ENCODE measurements at places on chromosomes 6 and 20.
A peak's percentile ranks its signal among the peaks of the same experiment; 100 is the strongest.

DNA sequence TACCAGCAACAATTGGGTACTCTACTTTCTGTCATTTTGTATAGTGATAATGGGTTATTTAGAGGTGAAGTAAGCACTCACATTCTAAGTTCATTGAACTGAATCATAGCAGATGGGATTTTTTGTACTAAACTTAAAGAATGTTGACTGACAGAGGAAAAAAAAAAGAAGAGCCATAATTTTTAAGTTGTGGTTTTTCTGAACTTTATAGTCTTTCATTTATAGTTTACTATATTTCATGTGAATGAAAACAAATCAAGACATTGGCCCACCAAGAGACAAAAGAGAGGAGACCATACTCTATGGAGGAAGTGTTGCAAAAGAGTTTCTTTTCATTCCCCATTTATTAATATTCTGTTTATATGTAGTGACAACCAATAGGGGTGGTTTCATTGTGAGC, 685.7 kb downstream of the BCKDHB start:
- no peak for DNase-seq

GRCh38 chr20:5481872-5482271, 165.1 kb upstream of the PROKR2 start:
- no peak for DNase-seq

GRCh38 chr20:47421076-47421475, 64.6 kb upstream of the ZMYND8 start:
- DNase-seq: no peak

GRCh38 chr20:51711426-51711825, 56.8 kb downstream of the ATP9A start:
- DNase-seq: no peak

- no peak for DNase-seq
Measured at GRCh38 chr6:148288541-148288940, 54.1 kb upstream of the SASH1 start.

DNA sequence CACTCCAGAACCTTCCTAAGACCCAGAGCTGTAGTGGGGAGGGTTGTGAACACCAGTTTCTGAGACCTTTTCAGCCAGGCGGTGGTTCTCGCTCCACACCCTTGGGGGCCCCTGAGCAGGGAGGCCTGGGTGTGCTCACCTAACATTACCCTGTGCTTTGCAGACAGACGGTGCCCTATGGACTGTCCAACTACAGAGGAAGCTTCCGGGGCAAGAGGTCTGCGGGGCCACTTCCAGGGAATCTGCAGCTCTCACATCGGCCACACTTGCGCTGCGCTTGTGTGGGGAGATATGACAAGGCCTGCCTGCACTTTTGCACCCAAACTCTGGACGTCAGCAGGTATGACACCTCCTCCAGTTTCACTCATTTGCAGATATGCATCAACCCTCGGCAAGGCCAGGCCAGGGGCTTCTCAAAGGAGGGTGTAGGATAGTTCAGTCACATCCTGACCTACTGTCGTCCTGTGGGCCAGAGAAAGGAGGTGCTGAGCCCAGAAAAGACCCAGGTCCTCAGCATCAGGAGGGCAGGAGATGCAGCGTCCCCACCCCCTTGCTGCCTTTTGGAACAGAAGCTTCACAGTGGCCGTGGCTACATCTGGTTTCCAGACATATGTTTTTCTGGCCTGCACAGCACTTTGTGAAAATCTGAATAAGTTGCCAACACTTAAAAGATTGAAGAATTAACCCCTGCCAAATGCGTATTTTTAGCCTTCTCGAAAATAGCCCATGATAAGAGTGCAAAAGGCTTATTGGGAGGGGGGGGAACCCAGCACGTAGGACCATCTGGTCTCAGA, 20.6 kb downstream of the EDN3 start:
- no peak for DNase-seq

DNA sequence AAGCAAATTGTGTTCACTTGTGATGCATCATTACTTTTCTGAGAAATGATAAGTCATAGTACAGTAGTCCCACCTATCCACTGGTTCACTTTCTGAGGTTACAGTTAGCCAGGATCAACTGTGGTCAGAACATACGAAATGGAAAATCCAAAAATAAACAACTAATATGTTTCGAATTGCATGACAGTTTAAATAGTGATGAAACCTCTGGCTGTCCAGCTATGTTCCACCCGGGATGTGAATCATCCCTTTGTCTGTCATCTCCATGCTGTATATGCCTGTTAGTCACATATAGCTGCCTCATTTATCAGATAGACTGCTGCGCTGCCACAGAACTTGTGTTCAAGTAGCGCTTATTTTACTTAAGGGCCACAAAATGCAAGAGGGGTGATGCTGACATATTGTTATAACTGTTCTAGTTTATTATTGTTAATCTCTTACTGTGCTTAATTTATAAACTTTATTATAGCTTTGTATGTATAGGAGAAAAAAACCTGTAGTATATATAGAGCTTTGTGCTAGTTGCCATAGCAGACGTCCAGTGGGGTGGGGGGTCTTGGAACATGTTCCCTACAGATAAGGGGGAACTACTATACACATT, 29.2 kb downstream of the AFDN start:
- DNase-seq: no peak

DNA sequence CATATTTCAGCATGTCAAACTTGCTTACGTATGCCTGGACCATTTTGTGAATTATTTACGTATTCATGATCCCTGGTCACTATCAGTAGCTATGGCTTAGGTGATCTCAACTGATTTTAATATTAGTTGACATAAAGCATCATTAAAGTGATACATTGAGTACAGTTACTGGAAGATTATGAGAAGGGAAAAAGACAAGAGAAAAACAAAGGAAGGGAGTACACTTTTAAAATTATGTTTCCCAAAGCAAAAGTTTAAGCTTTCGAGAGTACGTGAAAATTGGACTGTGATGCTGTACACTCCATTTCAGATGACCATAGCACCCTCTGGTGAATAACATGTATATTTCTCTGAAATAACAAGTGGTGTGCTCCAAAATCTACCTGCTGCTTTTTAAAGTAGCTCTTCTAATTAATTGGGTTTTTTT, 215.0 kb upstream of the HSF2 start:
- no peak for DNase-seq

GRCh38 chr20:61930776-61931475, 134.8 kb downstream of the TAF4 start:
- no peak for DNase-seq

DNA sequence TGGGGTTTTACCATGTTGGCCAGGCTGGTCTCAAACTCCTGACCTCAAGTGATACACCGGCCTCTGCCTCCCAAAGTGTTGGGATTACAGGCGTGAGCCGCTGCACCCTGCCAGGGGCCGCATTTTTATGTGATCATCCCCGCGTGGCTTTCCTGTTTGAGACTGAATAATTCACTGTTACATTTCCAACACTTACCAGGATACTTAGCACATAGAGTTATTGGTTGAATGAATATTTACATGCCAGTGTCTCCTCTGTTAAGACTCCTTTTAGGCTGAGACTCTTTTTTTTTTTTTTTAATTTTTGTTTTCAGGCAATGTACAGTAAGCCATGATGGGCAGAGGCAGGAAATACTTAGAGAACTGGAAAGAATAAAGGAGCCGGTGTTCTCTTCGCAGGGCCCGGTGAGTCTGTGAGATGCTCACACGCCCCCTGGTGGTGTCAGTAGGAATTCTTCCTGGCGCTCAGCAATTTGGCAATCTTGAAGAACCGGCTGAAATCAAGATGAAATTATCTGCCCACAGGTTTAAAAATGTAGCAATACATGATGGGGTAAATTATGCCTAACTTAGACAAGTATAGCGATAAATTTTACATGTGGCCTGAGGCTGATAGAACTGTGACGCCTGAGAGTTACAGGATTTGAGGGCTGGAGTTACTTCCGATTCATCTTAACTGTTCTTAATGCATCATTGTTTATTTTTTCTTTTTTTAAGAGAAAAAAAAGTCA, 7.6 kb upstream of the RNF114 start:
- peak; percentile 87 for DNase-seq

DNA sequence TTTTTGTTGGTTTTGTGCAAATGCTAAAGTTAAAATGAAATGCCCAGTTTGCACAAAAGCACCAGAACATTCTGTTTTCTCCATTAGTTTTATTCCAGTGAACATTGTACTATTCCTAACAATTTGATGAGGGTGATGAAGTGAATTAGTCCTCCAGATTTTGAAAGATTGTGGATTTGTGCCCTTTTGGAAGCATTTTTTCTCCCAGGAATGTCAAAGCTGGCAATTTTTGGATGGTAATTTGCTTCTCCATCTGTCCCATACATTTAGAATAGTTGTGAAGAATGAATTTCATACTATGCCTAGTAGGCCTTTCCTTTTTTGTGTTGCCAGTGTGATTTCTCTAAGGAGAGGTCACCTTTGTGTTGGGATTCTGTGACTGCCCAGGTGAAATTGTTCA, 797.2 kb downstream of the BCKDHB start:
- DNase-seq: no peak

DNA sequence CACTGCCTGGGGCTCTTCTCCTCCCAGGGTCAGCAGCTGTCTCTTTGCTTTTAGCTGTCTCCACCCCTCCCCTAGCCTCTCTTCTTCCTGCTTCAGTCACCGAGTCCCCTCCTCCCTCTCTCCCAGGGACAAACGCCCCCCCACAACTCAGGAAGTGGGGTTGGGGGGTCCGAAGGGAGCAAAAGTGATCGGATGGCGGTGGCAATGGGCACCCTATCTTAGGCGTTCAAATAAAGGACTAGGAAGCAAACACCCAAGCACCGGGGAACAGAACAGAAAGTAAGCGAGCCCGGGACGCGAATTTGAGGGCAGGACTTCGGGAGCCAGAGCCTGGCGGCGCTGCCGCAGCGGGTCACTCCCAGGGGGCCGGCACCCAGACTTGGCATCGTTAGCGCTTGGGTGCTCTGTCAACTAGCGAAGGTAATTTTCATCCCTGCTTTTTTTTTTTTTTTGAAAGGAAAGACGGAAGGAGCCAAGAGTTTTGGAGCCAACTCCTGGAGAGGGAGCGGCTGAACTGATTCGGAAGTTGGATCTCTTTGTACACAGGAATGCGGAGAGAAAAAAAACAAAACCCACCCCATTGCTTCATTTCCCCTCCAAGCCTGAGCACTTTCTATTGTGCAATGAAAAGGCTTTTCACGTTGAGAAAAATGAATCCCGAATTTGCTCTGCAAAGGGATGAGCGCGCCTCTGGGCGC, 815 bp upstream of the ITPR3 start:
- peak; percentile 48 for DNase-seq

GRCh38 chr6:109236115-109237076, 141.1 kb downstream of the CEP57L1 start:
- no peak for DNase-seq

DNA sequence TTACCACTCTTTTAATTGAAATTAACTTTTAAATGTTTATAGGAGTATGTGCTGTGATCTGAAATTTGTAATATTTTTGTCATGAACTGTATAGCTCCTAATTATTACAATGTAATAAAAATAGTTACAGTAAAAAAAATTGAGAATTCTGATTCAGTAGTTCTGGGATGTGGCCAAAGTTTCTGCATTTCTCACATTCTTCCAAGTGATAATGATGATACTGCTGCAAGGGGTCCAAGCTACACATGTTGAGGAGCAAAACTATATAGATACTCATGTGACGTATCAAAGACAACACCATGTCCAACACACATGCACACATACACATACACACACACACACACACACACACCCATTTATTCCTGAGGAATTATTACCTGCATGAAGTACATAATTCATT, 71.0 kb upstream of the FAM83B start:
- no peak for DNase-seq

DNA sequence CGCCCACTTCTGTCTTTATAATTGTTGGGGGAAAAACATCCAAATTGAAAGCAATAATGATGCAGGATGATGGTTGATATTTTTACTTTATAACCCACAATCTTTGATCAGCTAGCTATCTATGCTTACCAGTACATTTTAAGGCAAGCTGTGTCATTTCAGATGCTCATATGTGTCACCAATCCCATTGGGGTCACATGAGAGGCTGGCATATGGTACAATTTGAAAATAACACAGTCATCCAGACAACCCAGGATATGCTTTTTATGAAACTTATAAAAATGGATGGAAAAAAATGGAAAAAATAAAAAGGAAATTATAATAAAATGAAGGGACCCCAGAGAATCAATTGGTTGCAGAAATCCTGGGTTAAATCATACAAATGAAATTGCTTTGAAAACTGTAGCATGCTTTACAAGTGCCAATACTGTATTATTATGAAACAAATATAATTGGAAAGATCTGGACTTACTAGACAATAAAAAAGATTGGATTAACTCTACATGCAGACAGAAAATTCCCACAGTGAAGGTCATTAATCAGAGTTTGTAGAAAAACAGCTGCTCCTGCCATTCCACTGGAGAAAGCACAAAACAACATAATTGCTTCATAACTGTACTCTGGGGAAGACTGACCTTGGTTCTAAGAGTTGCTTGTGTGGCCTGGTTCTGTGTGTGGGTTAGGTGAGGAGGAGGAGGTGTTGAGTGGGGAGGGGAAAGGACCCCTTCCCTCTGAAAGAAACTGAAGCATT, 13.3 kb upstream of the PRIM2 start:
- DNase-seq: no peak

GRCh38 chr6:3165631-3166534, 8.5 kb upstream of the TUBB2A start:
- no peak for DNase-seq

GRCh38 chr6:24933868-24934401, 1.8 kb downstream of the RIPOR2 start:
- no peak for DNase-seq

DNA sequence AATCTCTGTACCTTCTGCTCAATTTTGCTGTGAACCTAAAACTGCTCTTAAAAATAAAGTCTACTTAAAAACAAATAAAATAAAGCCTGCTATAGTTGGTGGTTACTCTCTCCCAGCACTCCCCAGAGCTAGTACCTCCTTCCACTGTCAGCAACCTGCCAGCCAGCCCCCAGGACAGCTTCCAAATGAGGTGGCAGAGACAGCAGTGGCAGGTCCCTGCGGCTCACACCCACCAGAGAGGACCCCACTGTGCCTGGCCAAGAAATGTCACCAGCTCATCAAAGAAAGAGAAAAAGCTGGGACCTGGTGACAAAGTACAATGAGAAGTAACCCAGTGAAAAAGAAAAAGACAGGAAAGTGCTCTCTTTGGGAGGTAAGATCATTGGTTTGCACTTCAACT, 15.2 kb downstream of the APMAP start:
- no peak for DNase-seq

- no peak for DNase-seq
Measured at GRCh38 chr20:40265825-40266533, 423.1 kb downstream of the MAFB start.

- no peak for DNase-seq
Measured at GRCh38 chr20:48809673-48810072, 18.1 kb downstream of the PREX1 start.

- DNase-seq: no peak
Measured at GRCh38 chr6:79755967-79756366, 124.8 kb downstream of the SH3BGRL2 start.

DNA sequence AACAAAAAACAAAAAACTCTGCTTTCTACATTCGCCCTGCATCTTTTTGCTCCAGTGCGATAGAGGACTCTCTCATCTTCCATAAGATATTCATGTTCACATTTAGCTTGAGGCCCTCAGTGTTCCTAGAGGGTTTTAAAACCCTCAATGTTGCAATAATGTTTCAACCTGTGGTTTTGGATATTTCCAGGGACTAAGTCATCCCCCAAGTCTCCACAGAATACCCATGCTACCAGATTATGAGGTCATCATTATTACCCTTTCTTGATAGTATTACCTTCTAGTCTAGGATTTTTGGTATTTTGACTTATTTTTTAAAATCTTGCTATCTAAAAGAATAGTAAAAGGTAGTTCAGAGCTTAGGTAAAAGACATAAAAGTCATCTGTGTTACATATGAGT, 480.5 kb upstream of the ID4 start:
- no peak for DNase-seq

Data from mesothelial cell of epicardium (in vitro differentiated cells).